ENCODE measurements at places on chromosomes 7 and 10.

DNA sequence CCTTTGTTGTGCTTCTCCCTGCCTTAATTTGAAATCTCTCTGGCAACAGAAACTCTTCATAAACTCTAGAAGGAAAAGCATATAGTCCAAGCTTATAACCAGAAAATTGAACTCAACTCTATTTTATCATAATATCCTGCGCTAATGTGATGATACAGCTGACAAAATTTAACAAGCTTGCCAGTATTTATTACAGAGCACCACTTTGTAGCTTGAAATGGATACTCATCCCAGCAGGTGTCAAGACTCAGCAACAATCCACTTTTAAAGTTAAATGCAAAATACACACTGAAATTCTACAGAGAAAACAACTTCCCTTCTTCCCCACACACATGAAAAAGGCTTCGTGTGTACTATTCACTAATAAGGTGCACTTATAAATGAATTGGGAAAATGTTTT, 228.9 kb downstream of the AGMO start:
- no peak for DNase-seq

- peak; percentile 36 for DNase-seq
Measured at GRCh38 chr10:21535494-21535965, 1.5 kb downstream of the MLLT10 start.

DNA sequence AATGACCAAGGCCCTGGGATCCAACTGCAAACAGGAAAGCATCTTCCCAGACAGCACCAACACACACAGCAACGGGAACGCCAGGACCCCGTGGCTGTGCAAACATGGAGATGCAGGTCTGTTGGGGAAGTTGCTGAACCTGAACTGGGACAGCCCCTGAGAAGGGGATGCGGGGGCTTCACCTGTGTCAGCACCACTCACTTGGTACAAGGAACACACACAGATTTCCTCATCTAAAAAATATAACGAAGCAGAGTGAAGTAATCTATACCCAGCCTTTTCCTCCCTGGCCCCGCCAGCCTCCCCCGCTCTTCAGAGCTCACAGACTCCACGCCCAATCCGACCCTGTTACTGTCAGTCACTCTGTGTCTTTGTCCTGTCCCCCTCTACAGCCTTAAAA, 93.0 kb downstream of the PTPRN2 start:
- DNase-seq: no peak

- DNase-seq: no peak
Measured at GRCh38 chr10:124943301-124944092, 1.6 kb downstream of the ZRANB1 start.

- DNase-seq: no peak
Measured at GRCh38 chr10:80333983-80334382, 22.6 kb downstream of the DYDC1 start.

DNA sequence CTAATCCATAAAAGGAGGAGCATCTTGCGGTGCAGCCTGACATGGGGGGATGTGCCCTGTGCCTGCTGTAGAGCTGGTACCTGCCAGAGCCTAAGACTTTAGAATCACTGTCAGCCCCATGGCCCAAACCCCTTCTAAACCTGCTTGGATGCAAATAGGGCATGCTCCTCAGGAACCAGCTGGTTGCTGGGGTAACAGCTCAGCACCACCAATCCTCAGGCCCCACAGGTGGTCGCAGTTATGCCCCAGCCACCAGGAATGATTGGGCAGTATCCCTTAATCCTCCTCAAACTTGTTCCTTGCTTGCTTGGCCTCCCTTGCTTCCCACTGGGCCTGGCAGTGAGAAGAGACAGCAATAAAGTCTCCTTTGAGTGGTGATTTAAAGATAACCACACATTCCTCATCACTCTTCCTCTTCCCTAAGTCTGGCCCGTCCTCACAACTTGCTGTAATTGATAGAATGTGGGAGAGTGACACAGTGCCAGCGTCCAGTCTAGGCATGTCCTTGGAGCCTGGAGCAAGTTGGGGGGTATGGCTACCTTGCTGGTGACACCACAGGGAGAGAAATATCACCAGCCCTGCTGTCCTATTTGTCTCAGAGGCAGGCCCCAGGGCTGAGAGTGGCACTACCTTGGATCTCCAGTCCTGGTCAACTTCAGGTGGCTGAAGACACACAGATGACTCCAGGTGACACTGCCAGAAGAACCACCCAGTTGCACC, 43.0 kb downstream of the VSTM4 start:
- DNase-seq: no peak

GRCh38 chr10:78588194-78588811, 480.5 kb upstream of the ZMIZ1 start:
- DNase-seq: no peak

DNA sequence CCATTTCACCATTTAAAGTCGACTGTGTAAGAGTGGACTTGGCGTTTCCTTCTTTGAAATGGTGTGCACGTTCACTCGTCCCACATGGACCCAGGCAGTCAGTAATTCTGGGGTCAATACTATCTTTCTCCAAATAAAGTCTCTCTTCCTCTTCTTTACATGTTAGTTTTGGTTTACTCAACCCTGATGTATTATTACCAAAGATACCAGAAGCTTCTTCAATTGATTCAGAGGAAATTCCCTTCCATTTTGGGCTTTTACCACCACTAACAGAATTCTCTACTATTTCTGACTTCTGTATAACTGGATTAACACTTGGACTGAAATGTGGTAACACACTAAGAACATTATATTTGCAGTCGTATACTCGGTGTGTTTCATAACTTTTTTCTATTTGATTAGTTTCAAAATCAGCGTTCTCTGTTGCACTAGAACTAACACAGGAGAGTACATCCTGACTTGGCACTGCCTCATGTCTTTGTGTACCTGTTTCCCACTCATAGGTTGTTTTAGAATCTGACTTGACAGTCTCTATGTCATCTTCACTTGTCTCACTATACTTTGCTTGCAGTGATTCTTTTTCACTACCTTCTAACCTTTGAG, 60.8 kb downstream of the LARP4B start:
- DNase-seq: no peak

DNA sequence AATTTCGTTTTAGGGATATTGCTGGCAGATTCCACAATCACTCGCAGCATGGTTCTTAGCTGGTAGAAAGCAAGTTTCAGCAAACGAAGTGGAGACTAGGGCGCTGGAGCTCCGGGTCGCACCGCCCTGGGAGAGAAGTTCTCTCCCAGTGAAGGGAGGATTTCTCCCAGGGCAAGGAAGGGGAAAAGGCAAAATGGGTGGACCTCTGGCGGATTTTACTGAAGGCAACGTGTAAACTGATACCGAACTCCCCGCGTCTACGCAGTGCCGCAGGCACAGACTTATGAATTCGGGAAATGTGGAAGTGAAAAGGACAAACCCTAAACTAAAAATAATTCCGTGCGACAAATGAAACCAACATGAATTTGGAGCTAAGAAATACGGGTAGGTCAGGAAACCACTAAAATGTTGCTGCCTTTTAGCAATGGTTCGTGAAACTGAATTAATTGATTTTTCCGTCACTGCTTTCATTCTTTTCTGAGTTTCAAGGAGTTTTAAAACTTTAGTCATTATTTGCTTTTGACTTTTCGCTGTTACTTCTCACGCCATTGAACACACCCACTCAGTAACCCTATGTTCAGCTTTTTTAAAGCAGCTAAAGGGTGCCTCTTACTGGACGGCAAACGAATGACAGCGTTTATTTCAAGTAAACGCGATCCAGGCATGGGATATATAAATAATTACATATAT, at the start of gene MYOF:
Gene MYOF, minus strand, starts transcription at position 190 of the 690 bp plus-strand sequence. Its CDS starts 140 bp downstream, at position 50.
- DNase-seq: peak; percentile 58

DNA sequence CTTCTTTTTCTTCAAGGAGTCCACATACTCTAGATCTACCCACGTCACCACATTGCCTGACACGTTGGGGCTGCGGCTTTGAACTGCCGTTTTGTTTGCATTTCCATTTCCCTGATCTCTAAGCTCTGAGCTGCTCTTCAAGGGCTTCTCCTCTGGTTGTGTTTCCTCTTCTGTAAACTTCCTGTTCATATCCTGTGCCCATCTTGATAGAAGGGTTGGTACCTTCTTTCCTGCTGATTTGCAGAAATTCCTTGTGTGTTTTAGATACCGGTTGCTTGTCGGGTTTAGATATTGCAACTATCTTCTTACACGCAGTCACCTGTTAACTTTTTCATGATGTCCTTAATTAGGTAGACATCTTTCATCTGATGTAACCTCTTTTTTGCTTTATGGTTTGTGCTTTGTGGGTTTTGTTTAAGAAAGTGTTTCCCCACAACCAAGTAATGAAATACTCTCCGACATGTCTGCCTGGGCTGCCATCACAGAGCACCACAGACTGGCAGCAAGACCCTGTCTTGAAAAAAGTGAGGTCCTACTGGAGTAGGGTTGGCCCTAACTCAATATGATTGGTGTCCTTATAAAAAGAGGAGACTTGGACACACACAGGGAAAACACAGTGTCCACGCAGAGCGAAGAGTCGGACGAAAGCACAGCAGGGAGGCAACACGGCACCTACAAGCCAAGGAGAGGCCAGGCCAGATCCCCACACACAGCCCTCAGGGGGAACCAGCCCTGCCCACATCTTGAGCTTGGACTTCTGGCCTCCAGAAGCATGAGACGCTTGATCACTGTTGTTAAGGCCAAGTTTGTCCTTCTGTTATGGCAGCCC, 99.1 kb upstream of the PDGFA start:
- DNase-seq: no peak

DNA sequence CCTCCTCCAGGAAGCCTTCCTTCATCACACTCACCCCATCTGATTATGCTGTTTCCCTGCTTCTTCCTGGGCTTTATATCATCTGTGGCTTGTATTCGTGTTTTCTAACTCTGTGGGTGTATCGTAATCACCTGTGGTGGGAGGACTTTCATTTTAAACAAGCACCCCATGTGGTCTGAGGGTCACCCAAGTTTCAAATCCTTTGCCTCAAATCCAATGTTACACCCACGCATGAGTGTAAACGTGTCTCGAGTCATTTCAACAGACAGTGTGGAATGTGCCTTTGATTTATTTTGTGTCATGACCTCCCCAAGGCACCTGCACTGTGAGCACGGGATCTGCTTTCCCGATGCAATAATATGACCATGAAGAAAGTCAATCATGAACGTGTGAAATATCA, 17.5 kb upstream of the LYZL2 start:
- DNase-seq: no peak

GRCh38 chr7:55594414-55594813, 22.1 kb upstream of the VOPP1 start:
- no peak for DNase-seq

DNA sequence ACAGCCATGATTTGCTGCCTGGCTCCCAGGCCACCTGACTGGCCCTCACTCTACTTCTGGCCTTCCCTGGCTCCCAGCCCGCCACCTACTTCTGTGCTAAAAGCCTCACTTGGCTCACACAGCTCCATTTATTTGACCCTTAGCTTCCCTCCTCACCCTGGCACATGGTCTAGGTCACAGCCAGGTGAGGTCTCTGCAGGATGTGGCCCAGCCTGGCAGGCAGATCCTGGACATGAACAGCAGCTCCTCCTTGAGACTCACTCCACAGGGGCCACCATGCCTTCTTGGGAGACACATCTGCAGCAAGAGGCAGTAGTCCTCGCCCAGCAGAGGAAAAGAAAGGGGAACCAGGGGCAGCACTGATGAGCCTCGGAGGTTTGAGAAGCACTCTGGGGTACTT, 64.6 kb downstream of the GRID1 start:
- no peak for DNase-seq

DNA sequence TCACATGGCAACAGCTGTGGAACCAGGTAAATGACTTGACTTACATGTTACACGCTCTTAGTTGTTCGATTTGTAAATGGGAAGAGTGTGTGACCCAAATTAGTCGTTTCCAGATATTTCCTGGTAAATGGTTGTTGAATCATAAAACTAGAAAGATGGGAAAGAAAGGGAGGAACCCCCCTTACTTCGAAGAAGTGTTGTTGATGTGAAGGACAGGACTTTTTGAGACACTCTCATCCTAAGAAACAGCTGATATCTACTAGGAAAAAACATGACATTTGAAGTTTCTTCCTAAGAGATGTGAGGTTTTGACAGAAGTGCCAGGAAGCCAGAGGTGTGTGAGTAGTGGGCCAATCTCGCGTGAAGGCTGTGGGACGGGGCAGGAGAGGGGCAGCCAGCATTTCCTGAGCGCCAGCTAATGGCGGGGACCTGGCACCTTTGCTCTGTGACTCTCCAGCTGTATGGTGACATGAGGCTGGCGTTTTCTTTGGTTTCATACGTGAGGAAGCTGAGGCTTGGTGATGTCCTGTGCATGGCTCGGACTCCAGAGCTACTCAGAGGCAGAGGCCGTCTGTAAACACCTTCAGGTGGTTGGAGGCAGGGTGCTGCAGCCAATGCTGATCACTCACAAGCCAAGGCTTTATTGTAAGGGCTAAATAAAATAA, 53.7 kb downstream of the IKZF1 start:
- DNase-seq: no peak

DNA sequence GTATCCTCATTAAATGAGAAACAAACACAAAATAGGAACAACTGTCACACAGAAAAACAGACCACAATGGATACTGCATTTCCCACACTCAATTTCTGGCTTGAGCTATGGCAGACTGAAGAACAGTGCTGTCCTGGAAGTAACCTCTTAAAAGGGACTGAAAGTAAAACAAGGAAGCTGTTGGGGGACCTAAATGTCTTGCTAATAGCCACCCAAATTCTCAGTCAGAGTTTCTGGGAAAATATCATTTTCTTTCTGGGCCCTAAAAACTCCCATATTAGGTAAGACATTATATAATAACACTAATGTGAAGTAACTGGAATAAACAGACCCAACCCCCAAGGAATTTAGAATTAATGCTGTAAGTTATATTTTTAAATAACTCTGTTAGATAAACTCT, 80.9 kb upstream of the TFEC start:
- no peak for DNase-seq

- peak; percentile 28 for DNase-seq
Measured at GRCh38 chr10:68153473-68154210, 44.4 kb downstream of the MYPN start.

GRCh38 chr10:57830877-57831560, 436.7 kb downstream of the IPMK start:
- no peak for DNase-seq

GRCh38 chr7:105808703-105809590, 67.5 kb downstream of the ATXN7L1 start:
- peak; percentile 19 for DNase-seq

GRCh38 chr7:130383187-130383980, 3.1 kb downstream of the CPA1 start:
- DNase-seq: no peak

GRCh38 chr10:71290806-71291527, 28.1 kb upstream of the SLC29A3 start:
- no peak for DNase-seq

GRCh38 chr7:94236960-94237359, 157.7 kb upstream of the COL1A2 start:
- no peak for DNase-seq

DNA sequence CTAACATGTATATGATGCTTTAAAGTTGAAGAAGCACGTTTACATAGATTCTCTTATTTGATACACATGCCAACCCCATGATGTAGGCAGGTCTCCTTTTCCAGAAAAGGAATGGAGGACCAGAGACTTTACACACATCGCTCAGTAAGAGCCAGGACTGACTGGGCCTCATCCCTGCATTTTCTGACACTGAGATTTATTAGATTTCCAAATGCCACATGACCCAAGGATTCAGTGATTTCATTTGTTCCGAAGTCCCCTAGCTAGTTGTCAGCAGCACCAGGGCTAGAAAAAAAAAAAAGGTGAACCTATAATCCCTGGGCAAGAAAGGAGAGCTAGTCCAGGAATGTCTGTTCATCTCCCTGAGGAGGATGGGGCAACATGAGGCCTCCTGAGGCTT, 143.3 kb upstream of the AGK start:
- DNase-seq: no peak

Data from erythroblast (primary cell).